ENCODE measurements at places on chromosomes 6 and 20.

DNA sequence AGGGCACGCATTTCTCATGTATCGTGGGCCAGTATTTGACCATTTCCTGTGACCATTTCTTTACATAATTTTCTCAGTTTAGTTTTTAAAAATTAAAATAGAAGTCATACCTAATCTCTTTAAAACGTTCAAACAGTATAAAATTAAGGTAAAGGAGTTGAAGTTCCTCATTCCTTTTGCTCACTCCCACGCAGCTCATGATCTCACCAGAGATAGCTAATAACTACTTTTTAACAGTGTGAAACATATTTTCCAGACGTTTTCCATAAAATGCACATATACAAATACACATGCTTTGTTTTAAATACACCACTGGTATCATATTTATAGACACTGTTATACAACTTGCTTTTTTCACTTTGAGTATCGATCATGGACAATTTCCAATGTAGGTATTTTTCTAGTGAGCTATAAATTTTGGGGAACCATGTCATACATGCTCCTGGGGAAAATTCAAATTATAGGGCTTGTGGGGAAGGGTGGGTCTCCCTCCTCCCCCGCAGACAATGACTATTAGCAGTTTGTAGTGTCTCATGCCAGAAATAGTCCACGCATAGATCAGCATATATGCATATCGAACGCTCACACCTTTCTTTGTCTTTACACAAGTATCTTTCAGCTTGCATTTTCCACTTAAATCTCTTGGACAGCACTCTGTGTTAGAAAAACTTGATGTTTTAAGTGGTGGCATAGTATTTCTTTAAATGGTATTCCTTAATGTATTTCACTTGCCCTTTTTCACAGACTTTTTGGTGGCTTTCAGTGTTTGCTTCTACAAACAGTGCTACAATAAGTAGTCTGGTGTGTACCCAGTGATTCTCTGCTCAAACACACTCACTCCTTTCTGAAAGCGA is 145.5 kb upstream of the ZNF217 start:
- DNase-seq, result no peak

GRCh38 chr6:13810688-13811446 is 3.5 kb downstream of the MCUR1 start:
- no peak for DNase-seq

GRCh38 chr20:20225325-20226043 is 142.4 kb upstream of the INSM1 start:
- DNase-seq, result no peak

DNA sequence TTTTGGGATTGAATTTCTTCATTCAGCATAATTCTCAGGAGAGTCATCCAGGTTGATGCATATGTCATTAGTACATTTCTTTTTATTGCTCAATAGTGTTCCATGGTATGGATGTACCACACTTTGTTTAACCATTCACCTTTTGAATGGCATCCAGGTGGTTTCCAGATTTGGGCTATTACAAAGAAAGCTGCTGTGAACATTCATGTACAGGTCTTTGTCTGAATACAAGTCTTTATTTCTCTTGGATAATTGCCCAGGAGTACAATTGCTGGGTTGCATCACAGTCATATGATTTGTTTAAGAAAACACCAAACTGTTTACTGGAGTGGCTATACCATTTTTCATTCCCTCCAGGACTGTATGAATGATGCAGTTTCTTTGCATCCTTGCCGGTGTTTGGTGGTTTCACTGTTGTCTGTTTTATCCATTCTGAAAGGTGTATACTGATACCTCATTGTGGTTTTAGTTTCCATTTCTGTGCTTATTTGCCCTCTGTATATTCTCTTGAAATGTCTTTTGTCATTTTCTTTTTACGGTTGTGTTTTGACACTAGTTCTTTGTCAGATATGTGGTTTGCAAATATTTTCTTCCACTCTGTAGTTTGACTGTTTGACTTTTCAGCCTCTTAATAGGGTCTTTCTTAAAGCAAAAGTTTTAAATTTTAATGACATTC is 8.8 kb downstream of the CDKAL1 start:
- DNase-seq, result no peak

DNA sequence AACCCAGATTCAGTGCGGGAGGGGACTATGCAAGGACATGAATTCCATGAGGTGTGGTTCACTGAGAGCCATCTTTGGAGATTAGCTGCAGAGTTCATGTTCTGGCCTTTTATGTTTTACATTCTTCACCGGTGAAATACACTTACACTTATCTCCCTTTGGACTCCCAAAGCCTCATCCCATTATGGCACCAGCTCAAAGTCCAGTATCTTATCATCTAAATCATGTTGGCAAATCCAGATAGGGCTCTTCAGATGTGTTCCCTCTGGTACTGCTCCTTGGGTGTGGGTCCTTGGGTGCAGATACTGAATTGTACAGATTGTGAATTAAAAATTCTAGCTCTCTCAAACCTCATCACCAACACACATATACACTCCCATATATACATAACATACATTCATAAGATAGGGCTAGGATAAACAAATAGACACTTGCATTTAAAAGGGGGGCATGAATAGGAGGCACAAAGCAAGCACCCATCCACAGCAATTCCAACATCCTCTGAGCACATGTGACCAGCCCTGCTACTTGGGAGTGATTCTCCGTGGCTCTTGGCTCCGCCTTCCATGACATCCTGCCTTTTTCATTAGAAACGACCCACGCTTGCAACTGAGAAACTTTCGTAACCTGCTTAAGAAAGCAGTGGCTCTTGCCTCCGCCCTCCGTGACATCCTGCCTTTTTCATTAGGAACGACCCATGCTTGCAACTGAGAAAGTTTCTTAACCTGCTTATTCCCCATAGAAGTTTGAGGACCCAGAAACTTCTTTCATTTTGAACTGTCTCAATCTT is 53.6 kb upstream of the LRRC1 start:
- no peak for DNase-seq

GRCh38 chr20:35007891-35008290 is 52.2 kb downstream of the MYH7B start:
- no peak for DNase-seq

GRCh38 chr20:46631212-46631869 is 19.9 kb downstream of the SLC13A3 start:
- DNase-seq, result no peak

GRCh38 chr6:24358219-24358821 is 461 bp upstream of the DCDC2 start:
- DNase-seq, result no peak

- DNase-seq, result no peak
These were observed 43.3 kb downstream of the DUSP22 start for GRCh38 chr6:335572-335971.

DNA sequence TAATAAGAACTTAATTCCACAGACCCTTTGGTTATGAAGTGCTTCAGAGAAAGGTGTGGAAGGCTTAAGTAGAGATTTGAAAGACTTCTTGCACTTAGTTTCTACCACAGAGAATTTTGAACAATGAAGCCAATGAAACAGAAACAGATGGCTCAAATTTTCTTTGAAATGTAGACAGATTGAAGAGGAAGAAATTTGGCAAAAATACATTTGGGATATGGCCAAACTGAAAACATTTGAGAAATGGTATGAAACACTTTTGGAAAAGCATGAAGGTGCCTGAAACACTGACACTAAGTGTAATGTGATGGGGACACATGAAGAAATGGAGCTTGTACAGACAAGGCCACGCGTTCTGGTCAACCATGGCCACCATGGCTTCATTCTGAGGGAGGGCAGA is 272.4 kb upstream of the EXOC2 start:
- DNase-seq, result no peak

GRCh38 chr6:45886776-45887175 is 128.9 kb downstream of the CLIC5 start:
- DNase-seq, result no peak

GRCh38 chr20:23634985-23635767 is 2.6 kb downstream of the CST3 start:
- DNase-seq, result no peak

DNA sequence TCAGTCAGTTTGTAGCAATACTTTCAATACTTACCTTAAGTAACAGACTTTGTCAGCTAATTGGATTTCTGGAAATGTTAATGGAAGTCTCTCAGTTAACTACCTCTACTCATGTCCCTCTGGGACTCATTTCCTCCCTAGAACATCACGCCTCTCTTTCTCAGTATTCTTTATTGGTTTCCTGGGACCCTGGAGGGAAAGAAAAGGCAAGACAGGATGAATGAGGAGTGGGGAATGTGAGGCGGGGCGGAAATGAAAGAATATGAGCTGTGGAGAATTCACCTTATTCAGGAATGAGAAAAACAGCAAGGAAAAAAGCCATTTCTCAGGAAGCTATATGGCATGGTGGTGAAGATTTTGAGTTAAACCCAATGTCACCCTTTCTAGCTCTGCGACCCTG is 62.7 kb downstream of the ANKS1A start:
- DNase-seq, result no peak

GRCh38 chr6:41571021-41571780 is 25.0 kb downstream of the FOXP4 start:
- no peak for DNase-seq

DNA sequence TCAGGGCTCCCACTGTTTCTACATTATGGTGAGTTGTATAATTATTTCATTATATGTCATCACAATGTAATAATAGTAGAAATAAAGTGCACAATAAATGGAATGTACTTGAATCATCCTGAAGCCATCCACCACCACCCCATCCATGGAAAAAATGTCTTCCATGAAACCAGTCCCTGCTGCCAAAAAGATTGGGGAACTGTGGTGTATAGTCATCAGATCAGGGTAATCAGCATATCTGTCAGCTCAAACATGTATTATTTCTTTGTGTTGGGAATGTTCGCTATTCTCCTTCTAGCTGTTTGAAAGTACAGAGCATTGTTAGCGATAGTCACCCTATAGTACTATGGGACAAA is 33.8 kb upstream of the SLC22A23 start:
- no peak for DNase-seq

GRCh38 chr6:77448546-77448945 is 14.7 kb downstream of the HTR1B start:
- no peak for DNase-seq

- DNase-seq, result no peak
These were observed 420 bp upstream of the BTN2A1 start for GRCh38 chr6:26457264-26457805.

GRCh38 chr6:168383062-168383854 is 57.7 kb upstream of the SMOC2 start:
- DNase-seq, result no peak

DNA sequence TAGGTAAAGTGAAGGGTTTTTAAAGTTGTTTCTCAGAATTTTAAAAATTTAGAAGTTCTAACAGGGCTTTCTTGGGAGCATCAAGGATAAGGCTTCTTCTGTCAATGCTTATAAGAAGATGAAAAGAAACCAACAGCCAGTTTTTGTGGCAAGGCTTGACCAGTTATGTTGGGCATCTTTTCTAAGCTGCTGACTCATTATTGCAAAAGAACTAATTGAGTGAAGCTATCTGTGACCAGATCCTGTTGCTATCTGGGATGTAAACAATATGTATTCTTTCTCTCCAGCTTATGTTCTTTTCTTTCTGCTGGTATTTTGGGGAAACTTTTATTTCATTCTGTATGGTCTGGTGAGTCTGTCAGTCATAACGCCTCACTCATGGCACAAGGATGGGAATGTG is 643.8 kb downstream of the HDGFL1 start:
- DNase-seq, result no peak

DNA sequence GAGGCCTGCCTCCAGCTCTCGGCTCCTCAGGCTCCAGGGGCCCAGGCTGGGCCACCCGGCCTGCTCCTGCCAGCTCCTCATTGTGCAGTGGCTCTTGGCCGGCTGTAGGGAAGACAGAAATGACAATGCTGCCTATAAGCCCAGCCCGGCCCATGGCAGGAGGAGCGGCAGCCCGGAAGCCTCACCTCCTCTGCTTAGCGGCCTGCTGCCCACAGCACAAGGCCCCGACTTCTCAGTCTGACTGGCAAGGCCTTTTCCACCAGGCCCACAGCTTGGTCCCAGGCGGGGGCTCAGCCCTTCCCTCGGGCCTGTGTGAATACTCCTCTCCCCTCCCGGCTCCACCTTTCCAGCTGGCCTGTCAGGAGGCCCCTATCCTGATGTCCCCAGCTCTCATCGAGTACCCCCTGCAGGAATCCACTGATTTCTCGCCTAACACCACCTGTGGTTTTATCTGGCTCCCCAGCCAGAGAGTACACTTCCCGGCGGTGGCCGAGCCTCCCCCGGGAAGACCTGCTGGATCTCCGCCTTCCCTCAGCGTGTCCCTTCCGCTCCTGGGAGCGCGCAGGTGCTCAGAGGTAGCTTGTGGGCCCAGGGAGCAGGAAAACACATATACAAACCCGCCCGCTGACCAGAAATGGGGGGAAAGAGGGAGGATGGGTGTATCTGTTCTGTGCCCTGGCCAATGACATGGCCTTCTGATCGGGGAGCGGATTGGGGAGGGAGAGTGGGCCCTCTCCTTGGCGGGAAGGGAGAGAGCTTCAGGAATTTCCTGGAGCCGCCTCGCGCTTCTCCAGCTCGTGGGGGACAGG is 963 bp downstream of the DDRGK1 start:
- DNase-seq, result no peak

GRCh38 chr20:59077705-59078104 is 35.1 kb upstream of the PRELID3B start:
- no peak for DNase-seq

DNA sequence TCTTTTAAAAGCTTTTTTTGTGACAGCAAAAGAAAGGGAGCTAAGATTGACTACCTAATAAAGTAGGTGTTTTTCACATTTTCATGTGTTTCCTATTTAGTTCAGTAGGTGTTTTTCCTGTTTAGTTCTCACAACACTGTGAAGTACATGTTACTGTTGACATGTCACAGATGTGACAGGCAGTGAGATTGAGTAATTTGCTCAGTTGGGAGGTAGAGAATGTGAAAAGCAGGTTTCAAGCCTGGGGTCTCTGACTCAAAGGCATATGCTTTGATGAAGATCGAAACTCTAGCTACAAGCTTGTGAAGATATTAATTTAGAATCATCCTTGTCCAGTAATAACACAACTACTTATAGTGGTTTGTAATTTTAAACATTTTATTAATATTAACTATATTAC is 43.1 kb downstream of the SLX4IP start:
- no peak for DNase-seq

Data from stimulated activated CD4-positive, alpha-beta T cell treated with anti-CD3 and anti-CD28 coated beads, Interleukin-1b, Interleukin-23, amount 100 ng/mL, for 1 hour (primary cell).